ENCODE measurements at places on chromosomes 5 and 9. TPM values are rescaled to one million over a fixed set of nuclear protein-coding genes. Genes with fewer than 3 reads are reported as not detected.

Gene SPATA31C1
- not detected for total RNA-seq

Gene GHR
- 0.45 TPM for total RNA-seq

Gene ACTBL2
- total RNA-seq: 0.45 TPM

Gene S1PR3
- total RNA-seq: 0.76 TPM

DNA sequence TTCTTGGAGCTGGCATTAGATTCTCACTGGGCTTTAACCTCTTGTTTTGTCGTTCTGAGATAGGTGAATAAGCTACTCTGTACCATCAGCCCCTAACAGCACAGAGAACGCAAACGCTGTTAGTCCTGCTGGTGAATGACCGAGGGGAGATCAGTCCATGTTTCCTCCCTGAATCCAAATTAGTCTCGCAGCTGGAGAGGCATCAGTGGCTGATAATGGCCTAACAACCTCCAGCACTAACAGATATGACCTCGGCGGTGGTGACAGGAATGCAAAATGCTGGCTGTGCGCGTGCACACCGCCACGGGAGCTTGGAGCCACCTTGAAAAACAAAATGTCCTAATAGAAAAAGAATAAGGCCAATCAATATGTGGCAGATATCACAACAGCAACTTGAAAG is 77.6 kb upstream of the IRX1 start:
- no peak for DNase-seq

- peak; percentile 37 for DNase-seq
Measured at GRCh38 chr9:122389799-122390481, 19.1 kb downstream of the PTGS1 start.

DNA sequence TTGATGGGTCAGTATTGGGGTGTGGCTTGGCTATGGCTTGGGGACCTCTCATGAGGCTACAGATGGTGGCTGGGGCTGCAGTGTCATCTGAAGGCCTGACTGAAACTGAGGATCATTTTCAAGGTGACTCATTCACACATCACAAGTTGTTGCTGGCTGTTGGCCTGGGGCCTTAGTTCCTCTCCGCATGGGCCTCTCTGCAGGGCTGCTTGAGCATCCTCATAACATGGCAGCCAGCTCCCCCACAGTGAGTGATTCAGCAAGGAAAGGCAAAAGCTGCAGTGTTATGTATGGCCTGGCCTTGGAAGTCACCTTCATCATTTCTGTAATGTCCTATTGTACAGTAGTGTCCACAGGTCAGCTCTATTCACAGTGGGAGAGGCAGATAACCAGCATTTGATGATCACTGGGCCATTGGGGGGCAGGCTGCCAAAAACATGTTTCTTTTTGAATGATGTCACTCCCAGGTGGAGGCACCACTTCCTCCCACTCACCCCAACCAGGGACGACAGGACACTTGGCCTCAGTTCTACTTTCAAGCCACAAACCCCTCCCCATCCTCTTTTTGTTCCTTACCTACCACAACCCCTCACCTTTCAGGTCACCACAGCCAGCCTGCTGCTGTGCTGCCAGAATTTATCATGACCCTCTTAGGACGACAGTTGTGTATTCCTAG is 14.4 kb downstream of the FGD3 start:
- no peak for DNase-seq

GRCh38 chr5:80668016-80668969 is 13.5 kb upstream of the DHFR start:
- peak; percentile 2 for DNase-seq

All from Calu3 (cell line).